ENCODE measurements at places on chromosomes 5 and 9.

DNA sequence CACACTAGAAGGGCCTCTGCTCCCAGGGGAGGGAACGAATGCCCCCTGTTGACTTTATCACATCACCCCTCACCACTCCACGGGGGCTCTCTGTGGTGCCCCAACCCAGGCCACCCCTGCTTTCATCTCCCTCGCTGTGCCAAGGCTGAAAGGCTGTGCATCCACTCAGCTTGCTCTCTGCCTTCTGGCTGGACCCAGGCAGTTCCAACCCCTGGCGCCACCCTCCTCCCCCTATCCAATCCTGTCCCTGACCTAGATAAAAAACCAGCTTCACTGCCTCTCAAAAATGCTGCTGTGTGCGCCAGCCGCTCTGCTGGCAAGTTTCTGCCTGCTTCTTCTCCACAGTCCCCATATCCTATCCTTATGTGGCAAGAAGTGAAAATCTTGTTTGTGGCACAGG is 22.4 kb upstream of the CORO2A start:
- no peak for DNase-seq

DNA sequence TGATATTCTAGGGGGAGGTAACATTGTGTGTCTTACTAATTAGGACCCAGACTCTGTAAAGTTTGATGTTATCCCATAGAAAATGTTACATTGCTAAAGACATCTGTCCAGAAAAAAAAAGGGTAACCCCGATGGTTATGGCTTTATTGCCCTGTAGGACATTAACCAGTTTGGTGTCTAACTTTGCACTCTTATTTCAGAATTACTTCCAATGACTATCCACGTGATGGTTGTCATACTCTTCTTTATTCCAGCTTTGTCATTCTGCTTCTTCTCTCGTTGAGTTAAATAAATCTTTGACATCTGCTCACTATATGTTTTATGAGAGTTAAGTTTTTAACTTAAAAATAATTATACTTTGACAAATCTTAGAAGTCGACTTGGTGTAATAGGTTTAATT is 180.4 kb upstream of the ANKRD55 start:
- no peak for DNase-seq

- DNase-seq = no peak
These were observed 82.2 kb upstream of the CXCL14 start for GRCh38 chr5:135660826-135661575.

- no peak for DNase-seq
These were observed 182.5 kb downstream of the GAPVD1 start for GRCh38 chr9:125444166-125444565.

DNA sequence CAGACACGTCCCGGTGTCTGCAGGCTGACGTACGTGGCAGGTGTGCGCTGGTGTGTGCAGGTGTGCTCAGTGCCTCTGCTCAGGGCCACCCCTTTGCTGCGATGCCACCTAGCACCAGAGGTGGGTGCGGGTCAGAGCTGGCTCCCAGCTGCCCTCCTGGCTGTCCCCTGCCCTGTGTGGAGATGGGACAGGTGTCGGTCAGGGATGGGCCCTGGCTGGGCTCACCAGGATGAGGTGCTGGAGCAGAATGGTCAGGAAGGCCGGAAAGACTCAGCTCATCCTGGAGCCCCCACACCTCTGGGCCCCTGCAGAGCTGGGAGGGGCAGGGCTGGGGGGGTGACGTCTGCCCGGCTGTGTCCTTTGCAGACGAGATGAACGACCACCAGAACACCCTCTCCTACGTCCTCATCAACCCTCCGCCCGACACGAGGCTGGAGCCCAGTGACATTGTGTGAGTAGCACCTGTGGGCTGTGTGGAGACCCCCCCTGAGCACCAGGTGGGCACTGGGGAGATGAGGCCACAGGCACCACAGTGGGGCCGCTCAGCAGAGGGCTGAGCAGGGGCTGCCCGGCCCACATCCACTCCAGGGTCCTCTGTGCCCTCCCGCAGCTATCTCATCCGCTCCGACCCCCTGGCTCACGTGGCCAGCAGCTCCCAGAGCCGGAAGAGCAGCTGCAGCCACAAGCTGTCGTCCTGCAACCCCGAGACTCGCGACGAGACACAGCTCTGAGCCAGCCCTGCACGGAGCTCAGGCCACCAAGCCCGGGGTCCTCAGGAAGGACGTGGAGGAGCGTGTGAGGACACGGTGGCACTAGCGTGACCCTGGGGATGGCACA is 89.7 kb downstream of the KCNT1 start:
- peak; percentile 74 for DNase-seq

Data from NCI-H524 (cell line).